ENCODE measurements at places on chromosomes 6 and 20.

DNA sequence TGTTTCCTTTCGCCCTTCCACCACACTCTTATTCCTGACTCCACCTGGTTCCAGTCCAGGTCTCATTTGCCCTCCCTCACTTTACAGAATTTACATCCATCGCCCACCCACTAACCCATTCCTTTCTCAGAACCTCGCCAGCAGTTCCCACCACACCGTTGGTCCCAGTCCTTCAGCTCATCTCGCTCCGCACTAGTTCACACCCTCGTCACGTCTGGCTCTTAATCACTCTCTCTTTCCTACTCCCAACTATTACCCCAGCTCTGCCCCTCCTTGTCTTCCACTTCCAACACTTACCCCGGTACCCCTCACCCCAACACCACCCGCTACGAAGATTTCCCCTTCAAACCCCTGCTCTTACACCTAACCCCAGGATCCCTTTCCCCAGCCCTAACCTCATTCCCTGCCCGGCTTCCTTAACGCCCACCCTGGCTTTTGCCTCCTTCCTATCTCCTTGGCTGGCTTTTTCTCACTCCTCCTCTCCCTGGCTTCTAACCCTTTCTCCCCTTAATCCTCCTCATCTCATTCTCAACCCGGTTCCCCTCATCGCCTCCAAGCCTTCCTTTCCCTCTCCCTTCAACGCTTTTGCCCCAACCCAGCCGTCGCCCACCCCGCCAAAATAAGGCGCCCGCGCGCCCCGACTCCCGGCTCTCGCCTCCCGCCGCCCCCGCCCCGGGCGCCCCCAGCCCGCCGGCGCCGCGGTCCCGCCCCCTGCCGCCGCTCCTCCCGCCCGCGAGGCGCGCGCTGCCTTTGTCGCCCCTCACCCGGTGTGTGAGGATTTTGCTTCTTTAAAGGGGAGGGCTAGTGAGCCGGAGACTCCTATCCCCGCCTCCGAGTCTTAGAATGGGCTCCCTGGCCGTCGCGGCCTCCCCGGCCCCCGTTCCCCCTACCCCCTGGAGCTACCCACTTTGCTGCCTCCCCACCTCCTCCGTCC is 542 bp downstream of the USP49 start:
- H3K4me3 ChIP-seq, result peak overlapping the region; percentile 90
- no peaks in the 10 kb centered on the region for H3K27me3 ChIP-seq
- peak overlapping the region; percentile 87 for H3K27ac ChIP-seq
- H3K4me1 ChIP-seq, result peaks cover 24% of the 10 kb centered on the region
- no peaks in the 10 kb centered on the region for H3K36me3 ChIP-seq
- no peak for DNase-seq

DNA sequence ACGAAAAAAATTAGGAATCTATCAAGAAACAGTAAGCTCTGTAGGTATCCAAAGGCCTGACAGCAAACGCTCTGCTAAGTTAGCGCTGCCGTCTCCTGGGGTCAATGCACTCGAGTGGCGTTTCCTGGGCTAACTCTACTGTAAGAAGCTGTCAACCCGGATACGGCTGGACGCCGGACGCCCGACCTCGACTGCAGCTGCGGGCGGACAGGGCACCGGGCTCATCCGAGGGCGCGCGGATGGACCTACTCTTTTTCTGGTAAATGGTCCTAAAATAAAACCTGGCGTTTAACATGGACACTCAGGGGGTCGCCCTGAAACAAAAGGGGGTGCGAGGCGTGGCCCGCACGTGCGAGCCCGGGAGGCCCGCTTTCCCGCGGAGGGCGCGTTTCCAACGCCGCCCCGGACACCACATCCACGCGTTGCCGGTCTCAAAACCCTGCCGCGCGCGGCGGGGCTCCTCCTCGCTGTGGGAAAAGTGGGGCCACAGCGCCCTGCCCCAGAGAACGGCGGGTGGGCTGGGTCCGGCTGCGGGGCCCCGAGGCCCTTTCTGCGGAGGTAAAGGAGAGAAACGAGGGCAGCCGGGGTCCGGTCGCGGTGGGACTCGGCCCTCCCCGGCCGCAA is 537 bp downstream of the TCP1 start:
- H3K4me1 ChIP-seq, result peaks cover 45% of the 10 kb centered on the region
- H3K27me3 ChIP-seq, result no peaks in the 10 kb centered on the region
- H3K4me3 ChIP-seq, result peak overlapping the region; percentile 79
- peaks cover 31% of the 10 kb centered on the region for H3K36me3 ChIP-seq

DNA sequence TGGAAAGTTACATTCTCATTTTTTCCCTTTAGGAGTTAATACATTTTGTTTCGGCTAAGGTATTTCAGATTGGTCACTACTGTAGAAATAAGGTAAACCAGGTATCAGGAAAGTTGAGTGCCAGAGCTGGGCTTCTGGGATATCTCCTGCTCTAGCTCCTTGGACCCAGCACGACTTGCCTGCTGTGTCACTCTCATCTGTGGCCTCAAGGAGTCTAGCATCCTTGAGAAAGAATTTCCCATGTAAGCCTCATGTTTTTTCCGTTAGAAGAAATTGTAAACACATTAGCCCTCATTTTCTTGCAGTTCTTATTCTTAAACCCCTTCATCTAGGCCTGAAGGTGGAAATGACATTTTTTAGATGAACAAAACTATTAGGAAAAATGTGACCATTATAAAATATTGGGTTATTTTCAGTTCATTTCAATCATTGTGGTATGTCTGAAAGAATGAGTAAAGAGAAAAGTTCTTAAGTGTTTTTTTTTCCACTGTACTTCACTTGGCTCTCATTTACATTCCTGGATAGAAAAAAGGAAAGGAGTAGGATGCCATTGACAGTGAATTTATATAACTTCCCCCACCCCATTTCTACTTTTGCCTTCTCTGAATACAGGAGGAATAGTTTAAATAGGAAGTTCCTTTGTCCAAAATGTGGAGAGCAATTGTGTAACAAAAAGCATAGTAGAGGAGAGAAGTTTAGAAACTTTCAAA is 46.7 kb downstream of the CD2AP start:
- no peak for DNase-seq
- no peaks in the 10 kb centered on the region for H3K27me3 ChIP-seq
- H3K27ac ChIP-seq, result no peak overlapping the region
- H3K4me1 ChIP-seq, result no peaks in the 10 kb centered on the region

- no peak overlapping the region for H3K4me3 ChIP-seq
- no peaks in the 10 kb centered on the region for H3K27me3 ChIP-seq
- DNase-seq, result no peak
- H3K27ac ChIP-seq, result no peak overlapping the region
Observed at GRCh38 chr6:147991961-147992360, 350.7 kb upstream of the SASH1 start.

- DNase-seq, result no peak
- peaks cover 50% of the 10 kb centered on the region for H3K4me1 ChIP-seq
- H3K4me3 ChIP-seq, result peak overlapping the region; percentile 91
Observed at GRCh38 chr20:34517114-34517505, 888 bp downstream of the DYNLRB1 start.

GRCh38 chr6:123956492-123957139 is 153.0 kb downstream of the NKAIN2 start:
- H3K36me3 ChIP-seq, result no peaks in the 10 kb centered on the region
- no peaks in the 10 kb centered on the region for H3K27me3 ChIP-seq
- no peak for DNase-seq
- no peak overlapping the region for H3K4me3 ChIP-seq

DNA sequence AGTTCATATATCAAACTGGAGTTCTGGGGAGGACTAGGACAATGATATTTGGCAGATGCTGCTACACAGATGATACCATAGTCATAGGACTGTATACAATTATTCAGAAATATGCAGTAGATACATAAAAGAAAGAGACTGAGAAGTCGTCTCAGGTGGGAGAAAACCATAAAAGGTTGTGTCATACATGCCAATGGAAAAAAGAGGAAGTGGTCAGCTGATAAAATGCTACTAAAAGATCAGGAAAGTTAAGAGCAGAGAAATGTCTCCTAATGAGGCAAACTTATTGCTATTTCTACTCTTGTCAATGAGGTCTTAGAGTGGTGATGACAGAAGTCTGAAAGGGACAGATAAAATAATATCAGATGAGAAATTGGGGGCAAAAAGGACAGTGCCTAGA is 407.6 kb downstream of the COL12A1 start:
- H3K4me1 ChIP-seq, result no peaks in the 10 kb centered on the region
- no peak overlapping the region for H3K27ac ChIP-seq
- H3K36me3 ChIP-seq, result no peaks in the 10 kb centered on the region
- H3K4me3 ChIP-seq, result no peak overlapping the region
- H3K27me3 ChIP-seq, result no peaks in the 10 kb centered on the region

- no peaks in the 10 kb centered on the region for H3K36me3 ChIP-seq
- no peaks in the 10 kb centered on the region for H3K27me3 ChIP-seq
- H3K27ac ChIP-seq, result peak overlapping the region; percentile 73
- no peak overlapping the region for H3K4me3 ChIP-seq
- no peak for DNase-seq
- H3K4me1 ChIP-seq, result peaks cover 39% of the 10 kb centered on the region
Observed at GRCh38 chr20:23296841-23297701, 53.5 kb upstream of the NXT1 start.

DNA sequence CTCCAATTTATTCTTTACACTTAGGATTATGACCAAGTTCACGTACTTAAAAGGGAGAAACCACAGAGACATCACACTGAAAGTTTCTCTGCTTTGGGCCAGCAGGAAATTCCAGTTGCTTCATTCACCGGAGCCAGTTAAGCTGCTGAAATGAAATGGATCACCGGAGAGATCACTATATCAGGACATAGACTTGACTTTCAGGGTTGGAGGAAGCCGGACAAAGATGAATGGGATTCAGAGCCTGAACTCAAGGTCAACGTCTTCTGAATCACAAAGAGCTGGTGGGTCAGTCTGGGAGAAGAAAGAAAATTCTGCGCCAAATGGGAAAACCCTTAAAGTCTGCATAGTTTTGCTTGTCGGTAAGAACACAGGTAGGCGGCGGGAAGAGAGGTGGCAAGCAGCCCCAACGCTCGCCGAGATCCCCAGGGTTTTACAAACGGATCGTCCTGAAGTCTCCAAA is 81.9 kb upstream of the CCDC28A start:
- H3K27me3 ChIP-seq, result no peaks in the 10 kb centered on the region
- DNase-seq, result no peak
- H3K27ac ChIP-seq, result peak overlapping the region; percentile 91
- peak overlapping the region; percentile 99 for H3K4me3 ChIP-seq
- H3K4me1 ChIP-seq, result peaks cover 36% of the 10 kb centered on the region
- H3K36me3 ChIP-seq, result no peaks in the 10 kb centered on the region

DNA sequence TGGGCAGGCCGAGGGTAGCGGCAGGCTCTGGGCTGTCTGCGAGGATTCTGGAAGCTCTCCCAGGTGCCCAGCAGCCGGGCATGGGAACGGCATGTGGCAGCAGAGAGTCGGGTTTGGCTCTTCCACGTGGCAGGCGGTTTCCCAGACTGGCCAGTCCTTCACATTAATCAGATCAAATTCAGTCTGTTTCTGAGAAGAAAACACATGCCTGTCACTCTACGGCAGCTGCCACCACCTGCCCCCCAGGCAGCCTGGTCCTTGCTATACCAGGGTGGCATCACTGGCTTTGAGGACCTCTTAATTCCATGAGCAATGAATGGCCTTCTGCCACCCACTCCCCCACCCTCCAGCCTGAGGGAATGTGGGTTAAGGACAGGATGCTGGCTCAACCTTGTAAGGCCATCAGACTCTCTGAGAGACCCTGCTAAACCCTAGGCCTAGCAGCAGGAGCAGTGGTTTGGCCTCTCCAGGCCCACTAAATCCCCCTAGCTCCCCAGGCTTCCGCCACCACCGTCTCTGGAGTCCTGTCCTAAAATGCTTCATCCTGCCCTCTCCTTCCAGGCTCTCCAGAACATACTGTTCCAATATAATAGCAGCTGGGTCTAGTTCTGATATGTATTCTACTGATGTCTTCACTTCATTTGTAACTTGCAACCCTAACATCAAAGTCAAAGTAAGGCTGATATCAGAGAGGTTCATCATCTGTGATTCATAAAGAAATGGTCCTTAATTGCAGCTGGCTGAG is 47.8 kb downstream of the PLCG1 start:
- H3K27me3 ChIP-seq, result no peaks in the 10 kb centered on the region
- peaks cover 3% of the 10 kb centered on the region for H3K4me1 ChIP-seq
- H3K27ac ChIP-seq, result no peak overlapping the region
- H3K4me3 ChIP-seq, result no peak overlapping the region

- H3K4me3 ChIP-seq, result no peak overlapping the region
- H3K27me3 ChIP-seq, result no peaks in the 10 kb centered on the region
- no peak for DNase-seq
- H3K36me3 ChIP-seq, result no peaks in the 10 kb centered on the region
- no peak overlapping the region for H3K27ac ChIP-seq
- no peaks in the 10 kb centered on the region for H3K4me1 ChIP-seq
Observed at GRCh38 chr20:23024701-23025100, 10.4 kb upstream of the SSTR4 start.

DNA sequence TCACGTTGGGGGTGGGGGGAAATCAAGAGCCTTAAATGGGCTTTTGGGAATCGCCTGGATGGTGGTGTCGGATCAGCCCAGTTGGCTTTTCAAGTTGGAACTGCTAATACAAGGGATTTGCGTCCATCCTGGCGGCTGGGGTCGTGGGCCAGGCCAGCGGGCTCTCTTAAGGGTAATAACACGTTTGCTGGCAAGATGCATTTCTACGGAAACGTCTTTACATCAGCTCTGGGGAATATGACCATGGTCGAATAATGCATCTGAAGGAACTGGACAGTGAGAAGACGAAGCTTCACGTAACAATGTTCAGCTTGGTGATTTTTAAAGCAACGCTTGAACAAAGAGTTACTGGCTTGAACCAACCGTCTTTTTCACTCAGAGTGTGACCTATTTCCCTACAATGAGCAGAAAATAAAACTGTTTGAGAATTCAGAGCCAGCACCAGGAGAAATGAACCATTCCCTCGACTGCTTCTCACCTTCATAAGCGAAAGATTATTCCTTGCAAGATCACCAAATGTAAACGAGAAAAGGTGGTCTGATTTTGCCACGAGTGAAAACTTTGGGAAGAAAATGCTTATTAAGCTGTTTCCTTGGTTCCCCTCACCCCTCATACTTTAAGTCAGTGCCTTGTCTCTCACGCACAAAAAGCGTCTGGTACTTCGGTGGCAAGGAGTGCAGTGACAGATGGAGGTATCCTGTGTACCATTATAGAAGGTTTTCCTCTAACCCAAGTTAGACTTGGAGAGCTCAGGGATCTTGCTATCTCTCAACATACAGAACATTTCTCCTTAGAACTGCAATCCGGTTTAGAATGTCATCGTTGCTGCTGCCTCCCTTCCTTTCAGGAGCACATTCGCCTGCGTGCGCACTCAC is 1.4 kb upstream of the MARCKS start:
- peak overlapping the region; percentile 75 for H3K4me3 ChIP-seq
- peak overlapping the region; percentile 92 for H3K27ac ChIP-seq
- DNase-seq, result peak; percentile 65

DNA sequence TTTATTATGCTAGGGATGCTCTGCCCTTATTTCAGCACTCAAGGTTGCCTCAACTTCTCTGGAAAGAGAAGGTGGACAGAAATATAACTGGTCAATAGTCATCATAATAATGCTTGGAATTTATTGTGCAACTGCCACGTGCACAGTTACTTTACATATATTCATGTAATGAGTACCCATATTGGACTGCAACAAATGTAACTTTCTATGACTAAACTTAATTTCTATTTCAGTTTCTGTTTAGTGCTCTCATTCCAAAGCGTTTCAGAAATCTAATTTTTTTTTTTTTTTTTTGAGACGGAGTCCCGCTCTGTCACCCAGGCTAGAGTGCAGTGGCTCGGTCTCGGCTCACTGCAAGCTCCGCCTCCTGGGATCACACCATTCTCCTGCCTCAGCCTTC is 28.3 kb upstream of the CD83 start:
- H3K4me1 ChIP-seq, result peaks cover 18% of the 10 kb centered on the region
- no peaks in the 10 kb centered on the region for H3K27me3 ChIP-seq
- H3K4me3 ChIP-seq, result no peak overlapping the region
- H3K27ac ChIP-seq, result no peak overlapping the region

All from suprapubic skin (tissue), 4 donors.